Activated CD4-positive, alpha-beta memory T cell treated with anti-CD3 and anti-CD28 coated beads, Interleukin-2, amount 10 ng/mL, durations not matched to agents 7 days and 5 days (primary cell): ENCODE measurements at places on chromosomes 11 and 22. TPM values are rescaled to one million over a fixed set of nuclear protein-coding genes. Genes with fewer than 3 reads are reported as not detected.
A peak's percentile ranks its signal among the peaks of the same experiment; 100 is the strongest.

Gene AQP11
- 0.60 TPM for total RNA-seq

- no peaks in the 10 kb centered on the region for H3K27me3 ChIP-seq
- H3K4me1 ChIP-seq, result peaks cover 40% of the 10 kb centered on the region
- H3K4me3 ChIP-seq, result no peak overlapping the region
- no peak for DNase-seq
- peaks cover 4% of the 10 kb centered on the region for H3K36me3 ChIP-seq
These were observed 26.1 kb downstream of the GDPD5 start for GRCh38 chr11:75499423-75500190.

GRCh38 chr11:118790357-118791110 lies 430 bp downstream of the DDX6 start:
- DNase-seq, result peak; percentile 62
- H3K27ac ChIP-seq, result peak overlapping the region; percentile 95
- H3K27me3 ChIP-seq, result no peaks in the 10 kb centered on the region
- H3K36me3 ChIP-seq, result peaks cover 40% of the 10 kb centered on the region

DNA sequence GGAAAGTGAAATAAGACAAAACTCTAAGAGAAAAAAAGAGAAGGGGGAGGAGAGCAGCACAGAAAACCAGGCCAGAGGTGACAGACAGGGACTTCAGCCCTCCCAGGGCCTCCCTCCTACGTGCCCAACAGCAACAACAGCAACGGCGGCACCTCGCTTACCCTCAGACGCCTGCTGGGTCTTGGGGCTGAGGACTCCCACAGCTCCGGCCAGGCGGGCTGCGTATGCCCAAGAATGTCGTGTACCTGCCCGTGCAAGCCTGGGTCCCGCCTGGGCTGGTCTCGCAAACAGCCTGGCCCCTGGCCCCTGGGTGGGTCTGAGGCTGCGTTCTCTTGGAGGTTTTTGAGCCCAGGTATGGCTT lies 30.5 kb downstream of the ARAP1 start:
- peaks cover 39% of the 10 kb centered on the region for H3K36me3 ChIP-seq
- H3K27me3 ChIP-seq, result no peaks in the 10 kb centered on the region
- peak; percentile 52 for DNase-seq
- H3K4me3 ChIP-seq, result peak overlapping the region; percentile 89

DNA sequence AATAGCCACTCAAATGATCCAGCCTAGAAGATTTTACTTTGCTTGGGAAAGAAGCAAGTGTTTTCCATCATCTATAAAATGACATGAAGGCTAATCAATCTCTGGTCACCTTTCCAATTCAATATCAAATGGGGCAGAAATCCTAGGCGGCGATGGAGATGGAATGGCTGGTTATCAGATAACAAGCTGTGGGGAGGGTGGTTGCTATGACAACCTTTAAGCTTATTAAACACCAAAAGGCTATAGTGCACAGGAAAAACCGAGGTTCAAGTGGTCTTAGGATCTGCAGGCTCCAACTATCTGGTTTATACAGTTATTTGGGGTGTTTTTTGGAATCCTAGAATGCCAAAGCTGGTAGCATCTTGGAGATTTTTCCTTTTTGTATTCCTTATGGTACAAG lies 13.9 kb upstream of the BSX start:
- H3K27ac ChIP-seq, result no peak overlapping the region
- peaks cover 33% of the 10 kb centered on the region for H3K27me3 ChIP-seq
- no peak for DNase-seq
- no peak overlapping the region for H3K4me3 ChIP-seq

DNA sequence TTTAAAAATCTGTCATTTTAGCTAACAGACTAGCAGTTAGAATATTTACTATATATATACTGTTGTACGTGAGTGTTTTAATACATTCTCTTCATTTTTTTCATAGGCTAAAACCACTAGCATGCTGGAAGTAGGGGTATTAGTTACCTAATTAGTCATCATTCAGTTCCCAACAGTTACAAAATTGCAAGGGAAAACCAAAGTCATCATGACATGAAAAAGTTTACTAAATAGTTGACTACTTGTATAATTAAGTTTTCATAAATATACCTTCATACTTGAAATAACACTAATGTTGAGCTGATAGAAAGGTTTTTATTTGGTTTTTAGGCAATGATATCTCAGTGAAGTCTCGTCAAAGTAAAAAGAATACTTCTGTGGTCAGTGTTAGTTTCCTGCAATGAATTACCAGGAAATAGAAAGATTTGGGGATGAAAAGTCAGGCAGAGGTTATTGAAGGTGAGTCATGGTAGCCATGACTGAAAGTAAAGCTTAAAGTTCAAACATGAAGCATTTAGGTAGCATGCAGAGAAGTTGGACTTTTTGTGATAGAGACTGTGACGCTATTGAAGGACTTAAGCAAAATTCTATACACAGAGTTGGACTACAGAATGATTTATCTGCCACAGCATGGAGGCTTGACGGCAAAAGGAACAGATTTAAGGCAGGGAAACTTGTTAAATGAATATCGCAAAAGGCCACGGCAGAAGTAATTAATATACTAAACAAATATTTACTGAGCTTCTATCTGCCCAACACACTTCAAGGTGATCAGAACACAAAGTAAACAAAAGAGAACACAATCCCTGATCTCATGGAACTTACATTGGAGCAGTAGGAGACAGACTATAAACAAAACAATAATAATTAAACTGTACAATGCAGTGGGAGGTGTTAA lies 828.1 kb upstream of the FAT3 start:
- no peak for DNase-seq
- H3K36me3 ChIP-seq, result no peaks in the 10 kb centered on the region
- H3K4me3 ChIP-seq, result no peak overlapping the region
- H3K4me1 ChIP-seq, result no peaks in the 10 kb centered on the region
- H3K27ac ChIP-seq, result no peak overlapping the region

- no peak for DNase-seq
- no peaks in the 10 kb centered on the region for H3K36me3 ChIP-seq
- peaks cover 39% of the 10 kb centered on the region for H3K27me3 ChIP-seq
- no peaks in the 10 kb centered on the region for H3K4me1 ChIP-seq
- H3K4me3 ChIP-seq, result no peak overlapping the region
These were observed 117.4 kb upstream of the SERPIND1 start for GRCh38 chr22:20656516-20656901.
